GM04504 (cell line): ENCODE measurements at places on chromosomes 7 and 10.

DNA sequence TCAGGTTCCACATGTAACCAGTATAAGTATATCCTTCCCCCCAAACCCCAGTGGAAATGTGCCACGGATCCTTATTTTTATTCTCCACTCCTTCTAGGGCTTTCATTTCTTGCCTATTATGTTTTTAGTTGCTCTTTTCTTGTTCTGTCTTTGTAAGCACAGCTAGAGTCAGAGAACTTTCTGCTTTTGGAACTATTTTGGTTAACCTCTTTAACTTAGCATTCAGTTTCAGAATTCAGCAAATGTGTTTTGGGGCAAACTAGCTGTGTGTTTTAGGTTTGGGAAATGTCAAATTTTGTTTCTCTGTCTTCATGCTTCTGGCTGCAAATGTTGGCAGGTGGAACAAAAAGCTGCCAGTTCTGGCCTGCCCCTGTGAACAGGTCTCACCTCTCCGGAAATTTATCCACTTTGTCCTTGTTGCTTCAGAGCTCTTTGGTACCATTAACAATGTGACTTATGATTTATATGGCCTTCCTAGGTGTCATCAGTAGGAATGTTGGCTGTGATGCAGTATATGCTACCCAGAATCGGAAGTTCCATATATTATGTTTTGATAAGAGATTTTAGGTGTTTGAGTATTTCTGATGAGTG lies 156.1 kb downstream of the ADK start:
- no peak for DNase-seq

DNA sequence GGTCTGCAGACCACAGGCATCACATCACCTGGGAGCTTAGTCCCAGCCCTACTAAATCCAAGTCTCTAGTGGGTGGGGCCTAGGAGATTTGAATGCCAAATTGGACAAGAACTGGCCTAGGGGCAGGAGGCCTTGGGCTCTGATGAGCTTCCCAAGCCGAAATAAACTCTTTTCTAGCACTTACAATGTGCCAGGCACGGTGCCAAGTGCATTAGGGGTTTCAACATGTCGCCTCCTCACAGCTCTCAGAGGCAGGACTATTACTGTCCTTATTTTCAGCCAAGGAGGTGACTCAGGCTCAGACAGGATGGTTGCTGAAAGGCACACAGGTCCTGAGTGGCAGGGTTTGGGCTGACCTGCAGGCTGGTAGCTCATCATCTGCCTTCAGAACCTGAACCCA lies 9.2 kb upstream of the CPA1 start:
- no peak for DNase-seq

DNA sequence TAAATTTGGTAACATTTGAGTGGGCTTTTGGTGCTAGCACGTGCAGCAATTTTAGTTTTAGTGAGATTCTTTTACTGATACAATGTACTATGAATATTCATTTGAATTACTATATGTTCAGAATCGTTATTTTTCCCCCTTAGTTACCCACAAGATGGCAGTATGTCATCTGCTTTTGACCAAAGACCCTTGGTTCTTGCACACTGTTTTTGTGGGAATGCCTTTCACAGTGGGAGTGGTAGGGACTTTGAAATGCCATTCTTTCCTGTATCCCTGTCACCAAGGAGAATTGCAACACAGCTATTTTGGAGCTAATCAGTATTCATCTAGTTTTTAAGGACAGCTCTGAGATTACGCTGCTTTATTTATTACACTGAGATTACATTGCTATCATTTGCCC lies 40.6 kb downstream of the SEC23IP start:
- DNase-seq: no peak

- DNase-seq: no peak
Observed at GRCh38 chr7:125934955-125935354, 1005.3 kb upstream of the POT1 start.

DNA sequence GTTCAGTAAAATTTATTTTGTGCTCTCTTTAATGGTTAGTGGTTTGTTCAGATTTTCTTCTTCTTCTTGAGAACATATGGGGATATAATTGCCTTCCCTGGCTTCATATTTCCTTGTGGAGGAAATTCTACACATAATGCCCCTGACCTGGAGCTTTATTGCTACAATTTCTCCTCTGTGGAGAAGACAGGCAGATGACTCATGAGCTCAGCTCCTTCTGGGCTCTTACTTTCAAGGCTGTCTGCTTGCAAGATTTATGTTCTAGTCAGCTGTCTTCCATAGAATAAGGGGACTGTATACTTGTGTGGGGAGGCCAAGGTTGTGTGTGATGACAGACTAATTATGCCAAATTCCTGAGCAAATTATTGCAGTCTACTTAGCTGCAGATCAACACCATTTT lies 1.6 kb downstream of the LRRD1 start:
- DNase-seq: no peak

DNA sequence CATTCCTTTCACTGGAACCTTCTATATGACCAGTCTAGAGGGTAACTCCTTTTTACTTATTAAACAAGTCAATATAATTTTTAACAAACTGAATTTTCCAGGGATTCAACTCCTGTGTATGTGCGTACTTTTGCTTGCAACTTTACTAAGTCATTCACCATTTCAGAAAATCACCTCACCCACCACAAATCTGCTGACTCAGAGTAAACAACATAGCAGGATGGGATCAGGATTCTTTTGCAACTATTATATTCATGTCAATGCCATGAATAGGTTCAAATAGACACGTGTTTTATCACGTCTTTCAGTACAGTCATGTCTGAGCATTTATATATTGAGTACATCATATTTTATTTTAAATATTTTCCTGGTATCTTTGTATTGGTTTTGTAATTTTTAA lies 14.5 kb downstream of the CTTNBP2 start:
- DNase-seq: no peak

- DNase-seq: peak; percentile 57
Observed at GRCh38 chr7:66920769-66921395, at the start of gene TMEM248. Gene TMEM248, plus strand, starts transcription at chr7:66921225. Its CDS starts 20,641 bp downstream, at chr7:66941866.

DNA sequence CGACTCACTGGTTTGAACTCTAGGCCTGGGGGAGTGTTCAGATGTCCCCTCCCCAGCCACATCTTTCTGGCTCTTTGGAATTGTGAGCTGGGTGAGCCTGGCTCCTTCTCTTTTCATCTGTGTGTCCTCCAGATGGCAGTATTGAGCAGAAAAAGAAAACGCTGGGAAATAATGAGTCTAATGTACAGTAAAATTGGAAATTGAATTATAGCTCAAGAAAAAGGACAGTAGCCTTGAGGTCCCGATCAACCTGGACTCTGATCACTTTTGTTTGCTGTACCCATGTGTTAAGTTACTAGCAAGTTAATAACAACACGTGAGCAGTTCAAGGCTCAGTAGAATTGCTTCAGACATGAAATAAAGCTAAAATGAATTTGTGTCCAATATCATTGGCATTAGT lies 77.9 kb downstream of the SNX10 start:
- peak; percentile 26 for DNase-seq

- DNase-seq: no peak
Observed at GRCh38 chr10:133113847-133114246, 26.1 kb downstream of the ADGRA1 start.

- no peak for DNase-seq
Observed at GRCh38 chr10:130929422-130930325, 381.8 kb downstream of the TCERG1L start.

DNA sequence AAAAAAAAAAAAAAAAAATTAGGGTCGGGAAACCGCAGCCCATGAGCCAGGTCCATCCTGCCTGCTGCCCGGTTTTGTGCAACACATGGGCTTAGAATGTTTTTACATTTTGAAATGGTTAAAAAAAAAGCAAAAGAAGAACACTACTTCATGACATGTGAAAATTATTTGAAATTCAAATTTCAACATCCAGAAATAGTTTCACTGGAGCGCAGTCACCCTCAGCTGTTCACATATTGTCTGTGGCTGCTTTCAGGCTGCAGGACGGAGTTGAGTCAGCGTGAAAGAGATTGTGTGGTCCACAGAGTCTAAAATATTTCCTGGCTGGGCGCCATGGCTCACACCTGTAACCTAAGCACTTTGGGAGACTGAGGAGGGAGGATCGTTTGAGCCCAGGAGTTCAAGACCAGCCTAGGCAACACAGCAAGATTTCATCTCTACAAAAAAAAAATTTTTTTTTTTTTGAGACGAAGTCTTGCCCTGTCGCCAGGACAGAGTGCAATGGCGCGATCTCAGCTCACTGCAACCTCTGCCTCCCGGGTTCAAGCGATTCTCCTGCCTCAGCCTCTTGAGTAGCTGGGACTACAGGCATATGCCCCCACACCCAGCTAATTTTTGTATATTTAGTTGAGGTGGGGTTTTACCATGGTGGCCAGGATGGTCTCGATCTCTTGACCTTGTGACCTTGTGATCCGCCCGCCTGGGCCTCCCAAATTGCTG lies 63.9 kb upstream of the ECHDC3 start:
- DNase-seq: peak; percentile 17

- DNase-seq: no peak
Observed at GRCh38 chr10:79140085-79140793, 71.5 kb downstream of the ZMIZ1 start.

DNA sequence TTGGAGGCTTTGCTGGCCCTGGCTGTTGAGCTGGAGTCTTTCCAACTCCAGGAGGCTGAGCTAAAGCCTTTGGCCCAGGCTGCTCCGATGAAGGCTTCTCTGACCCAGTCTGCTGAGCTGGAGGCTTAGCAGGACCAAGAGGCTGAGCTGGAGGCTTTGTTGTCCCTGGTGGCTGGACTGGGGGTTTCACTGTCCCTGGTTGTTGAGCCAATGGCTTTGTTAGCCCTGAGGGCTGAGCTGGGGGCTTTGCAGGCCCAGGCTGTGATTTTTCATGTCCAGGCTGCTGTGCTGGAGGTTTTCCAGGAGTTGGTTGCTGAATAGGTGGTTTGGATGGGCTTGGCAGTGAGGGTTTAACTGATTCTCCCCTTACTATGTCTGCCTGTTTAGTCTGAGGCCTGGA lies 7.3 kb downstream of the PCLO start:
- DNase-seq: no peak

- DNase-seq: no peak
Observed at GRCh38 chr7:5827755-5828154, 46.3 kb upstream of the RNF216 start.

DNA sequence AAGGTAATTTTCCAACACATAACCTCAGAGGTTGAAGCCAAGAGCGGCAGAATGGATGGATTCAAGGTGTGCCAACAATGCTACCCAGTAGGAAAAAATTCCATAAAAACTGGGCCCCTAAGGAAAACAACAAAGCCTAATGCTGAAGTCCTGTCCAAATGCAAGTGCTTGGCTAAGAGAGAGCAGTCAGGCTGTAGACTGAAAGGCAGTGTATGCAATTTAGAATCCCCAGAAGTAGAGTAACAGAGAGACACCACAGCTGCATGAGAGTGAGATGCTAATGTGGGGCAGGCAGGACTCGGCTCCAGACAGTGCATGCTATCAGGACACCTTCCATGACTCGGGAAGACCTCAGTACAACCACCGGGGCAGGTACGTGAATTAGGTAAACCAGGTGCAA lies 124.5 kb downstream of the ZFAND4 start:
- no peak for DNase-seq

DNA sequence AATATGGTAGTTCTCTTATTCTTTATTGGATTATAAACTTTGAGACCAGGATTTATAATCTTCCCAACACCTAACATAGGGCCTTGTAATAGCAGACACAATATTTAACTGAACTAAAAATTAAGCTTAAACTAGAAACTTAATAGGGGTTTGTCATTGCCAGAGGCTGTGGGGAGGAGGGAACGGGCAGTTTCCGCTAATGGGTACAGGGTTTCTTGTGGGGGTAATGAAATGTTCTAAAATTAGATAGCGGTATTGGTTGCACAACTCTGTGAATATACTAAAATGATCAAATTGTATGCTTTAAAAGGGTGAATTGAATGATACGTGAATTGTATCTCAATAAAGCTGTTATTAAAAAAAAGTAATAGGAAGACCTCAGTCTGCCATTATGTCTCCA lies 45.4 kb downstream of the NT5C2 start:
- no peak for DNase-seq

GRCh38 chr10:75105576-75106197 lies 5.8 kb upstream of the SAMD8 start:
- no peak for DNase-seq

GRCh38 chr7:43204081-43204480 lies 91.6 kb downstream of the HECW1 start:
- DNase-seq: no peak

DNA sequence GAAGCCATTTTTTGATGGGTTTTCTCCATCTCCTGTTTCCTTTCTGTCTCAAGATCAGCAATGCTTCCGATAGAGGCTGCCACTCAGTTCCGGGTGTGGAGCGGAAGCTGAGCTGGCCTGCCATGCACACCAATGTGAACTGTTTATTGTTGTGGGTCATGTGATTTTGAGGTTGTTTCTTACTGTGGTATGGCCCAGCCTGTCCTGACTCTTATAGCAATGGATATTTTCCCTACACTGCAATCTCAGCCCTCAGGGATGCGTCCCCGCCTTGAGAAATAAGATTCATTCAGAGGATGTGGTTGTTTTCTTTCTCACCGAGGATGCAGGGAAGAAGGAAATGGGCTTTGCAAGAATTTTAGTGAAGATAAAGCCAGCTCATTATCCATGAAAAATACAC lies 134.7 kb downstream of the PFKFB3 start:
- DNase-seq: no peak

DNA sequence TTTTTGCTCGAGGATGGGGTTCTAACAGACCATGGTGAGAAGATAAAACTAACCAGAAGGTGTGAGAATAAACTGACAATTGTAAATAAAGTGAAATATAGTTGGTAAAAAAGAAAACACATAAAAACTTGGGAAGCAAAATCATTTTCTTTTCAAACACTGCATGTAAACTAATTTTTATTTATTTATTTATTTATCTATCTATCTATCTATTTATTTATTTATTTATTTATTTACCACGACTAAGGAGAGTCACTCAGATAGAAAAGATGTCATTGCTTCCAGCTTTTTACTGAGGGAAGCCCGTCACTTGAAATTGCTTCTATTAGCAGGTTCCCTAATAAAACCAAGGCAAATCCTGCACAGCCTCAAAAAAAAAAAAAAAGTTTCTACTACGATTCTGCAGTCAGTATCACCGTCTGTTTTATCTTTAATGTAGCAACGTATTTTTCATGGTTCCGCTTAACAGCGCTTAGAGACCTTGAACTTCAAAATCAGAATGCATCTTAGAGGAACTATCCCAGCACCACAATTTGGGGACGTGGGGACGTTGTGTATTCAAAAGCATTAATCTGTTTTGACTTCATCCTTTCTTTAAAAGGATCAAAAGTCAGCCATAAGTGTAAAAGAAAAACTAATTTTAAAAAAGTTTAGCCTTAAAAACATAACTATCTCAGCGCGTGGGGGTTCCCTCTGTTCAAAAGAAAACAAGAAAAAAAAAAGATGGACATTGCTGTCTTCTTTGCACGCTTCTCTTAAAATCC lies 33.3 kb upstream of the EBLN1 start:
- no peak for DNase-seq
